ENCODE measurements at places on chromosomes 5 and 9. TPM values are rescaled to one million over a fixed set of nuclear protein-coding genes. Genes with fewer than 3 reads are reported as not detected.

The GOLM1 gene
- polyA plus RNA-seq, result 187 TPM

The OR1J2 gene
- polyA plus RNA-seq, result not detected

The NR4A3 gene
- polyA plus RNA-seq, result 1.2 TPM

The PCDHA1 gene
- not detected for polyA plus RNA-seq

The ZNF189 gene
- 7.2 TPM for polyA plus RNA-seq

The NPR3 gene
- 3.0 TPM for polyA plus RNA-seq

The SCGB3A2 gene
- not detected for polyA plus RNA-seq

The HINT2 gene
- polyA plus RNA-seq, result 85.8 TPM

The SHOC1 gene
- not detected for polyA plus RNA-seq

The STK32A gene
- polyA plus RNA-seq, result under 0.01 TPM

The NMRK1 gene
- polyA plus RNA-seq, result 38.4 TPM

The CCIN gene
- polyA plus RNA-seq, result not detected

The LOX gene
- polyA plus RNA-seq, result not detected

The IDNK gene
- 19.2 TPM for polyA plus RNA-seq

The HTR4 gene
- 4.2 TPM for polyA plus RNA-seq

The LCNL1 gene
- not detected for polyA plus RNA-seq

The MYMK gene
- polyA plus RNA-seq, result not detected

The TPRN gene
- 78.1 TPM for polyA plus RNA-seq

The HMMR gene
- polyA plus RNA-seq, result 4.4 TPM

The FAM81B gene
- polyA plus RNA-seq, result not detected

The RLN1 gene
- polyA plus RNA-seq, result not detected

The NDUFA8 gene
- polyA plus RNA-seq, result 134 TPM

Measured in sigmoid colon (tissue), 7 donors.